ENCODE measurements at places on chromosomes 7 and 10. TPM values are rescaled to one million over a fixed set of nuclear protein-coding genes. Genes with fewer than 3 reads are reported as not detected.

The DDIT4 gene
- 23.1 TPM for total RNA-seq

The DIP2C gene
- 5.7 TPM for total RNA-seq

The ADCYAP1R1 gene
- total RNA-seq, result not detected

The KEL gene
- 0.61 TPM for total RNA-seq

The CRYGN gene
- total RNA-seq, result not detected

The SEMA3A gene
- total RNA-seq, result 0.78 TPM
